ENCODE measurements at places on chromosomes 16 and 17. TPM values are rescaled to one million over a fixed set of nuclear protein-coding genes. Genes with fewer than 3 reads are reported as not detected.

GRCh38 chr17:21467739-21468490 is 91.8 kb downstream of the KCNJ12 start:
- no peaks in the 10 kb centered on the region for H3K36me3 ChIP-seq
- peaks cover 6% of the 10 kb centered on the region for H3K27me3 ChIP-seq
- H3K4me1 ChIP-seq: peaks cover 14% of the 10 kb centered on the region
- no peak for DNase-seq
- no peak overlapping the region for H3K4me3 ChIP-seq
- no peak overlapping the region for H3K27ac ChIP-seq

The P2RX5 gene
- 15.5 TPM for total RNA-seq

The PCGF2 gene
- total RNA-seq: 86.1 TPM

GRCh38 chr16:86074651-86075487 is 175.9 kb downstream of the IRF8 start:
- H3K4me1 ChIP-seq: peaks cover 15% of the 10 kb centered on the region
- H3K4me3 ChIP-seq: no peak overlapping the region
- H3K36me3 ChIP-seq: no peaks in the 10 kb centered on the region
- no peak for DNase-seq
- no peak overlapping the region for H3K27ac ChIP-seq

Measured in H1 (cell line).